Right ventricle myocardium superior (tissue), 1 donor: ENCODE measurements at places on chromosomes 12 and 14.
A peak's percentile ranks its signal among the peaks of the same experiment; 100 is the strongest.

DNA sequence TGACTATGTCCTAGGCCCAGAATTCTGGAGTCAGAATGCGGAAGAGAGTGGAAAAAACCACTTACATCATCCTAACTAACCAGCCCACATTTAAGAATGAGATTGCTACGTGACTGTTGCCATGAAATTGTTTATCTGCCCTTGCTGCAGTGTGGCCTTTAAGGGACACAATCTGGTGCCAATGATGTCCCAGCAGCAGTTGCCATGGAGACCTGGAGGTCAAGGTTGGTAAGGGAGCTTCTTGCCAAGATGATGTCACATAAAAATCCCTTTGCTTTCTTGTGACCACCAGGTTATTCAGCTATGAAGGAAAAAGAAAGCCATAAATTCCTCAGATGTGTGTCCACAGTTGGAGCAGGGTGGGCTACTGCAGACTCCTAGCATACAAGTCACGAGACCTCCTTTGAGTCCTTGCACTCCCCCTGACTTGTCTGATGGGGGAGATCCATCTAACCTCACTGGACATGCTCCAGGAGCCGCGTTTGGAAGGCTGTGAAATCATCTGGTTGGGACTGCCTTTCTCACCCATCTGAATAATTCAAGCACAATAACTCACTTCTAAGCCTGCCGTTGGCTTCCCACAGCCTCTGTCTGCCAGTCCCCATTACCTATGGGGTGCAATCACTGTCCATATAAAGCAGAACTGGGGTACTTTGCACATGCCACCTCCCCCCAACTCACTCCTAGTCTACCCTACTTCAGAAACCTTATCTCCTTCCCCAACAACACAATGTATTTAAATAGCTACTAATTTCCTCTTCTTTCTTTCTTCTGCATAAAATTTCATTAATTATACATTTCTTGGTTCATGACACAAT lies 165.6 kb downstream of the ZFP36L1 start:
- DNase-seq: no peak

DNA sequence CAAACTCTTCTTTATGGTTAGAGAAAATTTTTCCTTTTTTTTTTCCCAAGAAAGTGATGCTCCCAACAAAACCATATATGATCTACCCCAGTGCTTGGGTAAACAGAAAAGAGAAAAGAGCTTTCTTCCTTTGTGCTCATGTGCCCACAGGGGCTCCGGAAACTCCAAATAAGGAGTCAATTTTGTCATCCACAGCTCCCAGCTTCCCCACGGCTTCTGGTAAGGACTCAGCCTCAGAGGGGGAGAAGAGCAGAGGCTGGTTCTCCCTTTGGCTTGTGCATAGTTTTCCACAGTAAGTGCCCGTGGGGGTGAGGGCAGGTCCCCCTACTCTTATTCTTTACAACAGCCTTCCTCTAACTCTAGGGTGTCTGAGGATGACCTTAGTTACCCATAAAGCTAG lies 13.3 kb upstream of the RGS6 start:
- DNase-seq: no peak

DNA sequence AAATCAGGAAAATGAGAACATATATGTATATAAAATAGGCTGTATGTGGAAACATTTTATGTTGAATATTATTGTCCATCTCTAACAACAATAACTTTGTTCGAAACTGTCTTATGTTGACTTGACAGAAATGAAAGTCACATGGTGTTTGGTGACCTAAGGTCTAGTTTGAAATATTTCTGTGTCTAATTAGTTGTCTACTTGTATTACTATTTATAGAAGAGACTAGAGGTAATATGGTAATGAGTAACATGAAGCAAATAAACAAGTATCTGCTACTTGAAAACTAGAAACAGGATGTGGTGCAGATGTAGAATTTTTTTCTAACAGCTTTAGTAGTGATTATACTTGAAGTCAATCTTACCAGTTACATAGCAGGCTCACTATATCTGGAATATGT lies 3.9 kb downstream of the GPHN start:
- DNase-seq: no peak

DNA sequence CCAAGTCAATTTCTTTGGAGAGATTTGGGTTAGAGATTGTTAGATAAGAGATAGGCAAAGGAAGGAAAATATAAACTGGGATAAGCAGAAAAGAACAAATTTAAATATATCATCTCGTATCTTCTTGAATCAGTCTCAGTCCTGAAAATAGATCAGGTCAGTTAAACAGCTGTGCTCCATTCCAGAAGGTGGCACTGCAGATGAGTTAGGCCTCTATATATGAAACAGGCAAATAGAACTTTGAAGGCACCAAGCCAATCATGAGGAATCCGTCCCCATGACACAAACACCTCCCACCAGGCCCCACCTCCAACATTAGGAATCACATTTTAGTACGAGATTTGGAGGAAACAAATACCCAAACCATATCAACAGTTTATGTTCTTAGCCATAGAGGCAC lies 605.5 kb upstream of the USP15 start:
- DNase-seq: no peak

- no peak for DNase-seq
These were observed 513.4 kb upstream of the FLRT2 start for GRCh38 chr14:85016496-85016895.

GRCh38 chr14:73253323-73253610 lies 16.0 kb downstream of the PAPLN start:
- DNase-seq: no peak

GRCh38 chr14:105018414-105018813 lies 2.5 kb downstream of the CDCA4 start:
- no peak for DNase-seq

DNA sequence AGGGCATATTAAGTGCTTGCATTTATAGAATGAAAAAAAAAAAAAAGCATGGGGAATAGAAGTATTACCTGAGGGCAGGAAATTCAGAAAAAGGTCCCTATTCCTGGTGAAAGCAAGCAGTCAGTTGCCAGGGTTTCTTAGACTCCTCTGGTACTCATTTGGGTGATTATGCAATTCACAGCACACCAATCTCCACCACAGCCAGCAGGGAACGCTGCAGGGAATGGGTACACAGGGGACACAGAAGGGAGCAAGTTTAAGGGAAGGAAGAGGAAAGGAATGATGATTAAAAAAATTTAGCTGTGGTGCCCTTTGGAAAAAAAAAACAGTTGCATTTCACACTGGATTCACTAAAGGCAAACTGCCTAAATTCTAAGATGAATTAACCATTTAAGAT lies 14.2 kb downstream of the BLTP3B start:
- DNase-seq: peak; percentile 51

DNA sequence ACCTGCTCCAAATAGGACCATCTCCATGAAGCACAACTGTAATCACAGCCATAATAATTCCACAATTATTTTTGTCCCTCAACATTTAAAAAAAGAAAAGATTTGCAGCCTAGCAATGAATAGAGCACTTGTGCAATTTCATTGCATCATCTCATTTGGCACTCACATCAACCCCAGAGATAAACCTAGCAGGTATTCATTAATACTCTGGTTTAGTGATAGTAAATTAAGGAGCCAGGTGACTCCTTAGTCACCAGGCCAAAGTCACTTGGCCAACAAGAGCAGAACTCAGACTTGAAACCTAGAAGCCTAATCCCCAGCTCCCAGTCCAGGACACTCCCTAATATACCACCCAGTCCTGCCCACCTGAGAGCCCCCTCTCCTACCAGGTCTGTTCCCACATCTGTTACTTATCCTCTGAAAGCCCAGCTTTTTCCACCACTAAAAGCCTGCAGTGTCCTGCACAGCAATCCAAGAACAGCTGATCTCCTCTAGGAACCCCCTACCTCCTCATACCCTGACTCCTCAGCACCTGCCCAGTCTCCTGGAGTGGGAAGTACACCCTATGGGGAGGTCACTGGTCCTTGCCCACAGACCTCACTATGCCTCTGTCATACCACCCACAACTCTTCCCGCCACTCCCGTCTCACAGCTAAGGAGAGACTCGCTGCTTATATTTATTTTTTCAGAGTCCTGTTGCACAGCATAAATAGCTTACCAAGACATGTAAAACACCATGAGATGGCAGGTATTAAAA lies 22.1 kb downstream of the OR10P1 start:
- DNase-seq: no peak

- DNase-seq: no peak
These were observed 188.3 kb upstream of the SLC38A2 start for GRCh38 chr12:46560874-46561273.

DNA sequence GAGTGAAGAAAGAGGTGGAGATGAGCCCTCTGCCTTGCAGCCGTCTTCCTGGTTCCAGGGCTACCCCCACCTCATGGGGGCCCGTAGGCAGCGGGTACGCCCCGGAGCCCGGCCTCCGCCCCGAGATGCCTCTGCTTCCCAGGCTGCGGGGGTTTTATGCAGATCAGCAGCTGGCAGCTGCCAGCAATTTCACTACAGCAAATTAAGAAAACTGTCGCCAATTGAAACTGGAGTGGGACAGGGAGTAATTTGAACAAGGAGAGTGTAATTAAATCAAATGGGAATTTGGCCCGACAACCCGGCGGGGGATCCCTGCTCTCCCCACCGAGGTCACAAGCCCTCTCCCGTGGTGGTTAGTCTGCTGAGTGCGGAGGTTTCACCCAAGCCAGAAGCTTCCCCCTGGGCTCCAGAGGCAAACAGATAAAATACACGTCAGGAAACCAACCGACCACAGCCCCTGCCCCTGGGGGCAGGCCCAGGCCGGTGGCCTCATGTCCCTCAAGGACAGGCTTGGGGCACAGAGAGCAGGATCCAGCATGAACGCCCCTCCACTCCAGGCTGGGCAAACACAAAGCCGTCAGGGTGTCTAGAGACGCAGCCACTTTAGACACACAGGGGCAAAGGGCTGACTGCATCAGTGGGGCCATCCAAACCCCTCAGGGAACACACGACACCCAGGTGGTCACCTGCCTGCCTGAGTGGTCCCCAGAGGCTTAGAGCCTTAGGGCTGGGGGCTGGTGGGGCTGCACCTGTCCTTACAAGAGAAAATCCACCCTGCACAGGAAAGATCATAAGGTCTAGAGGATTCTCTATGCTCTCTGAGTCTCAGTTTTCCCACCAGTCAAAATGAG lies 53.8 kb downstream of the TESC start:
- no peak for DNase-seq

DNA sequence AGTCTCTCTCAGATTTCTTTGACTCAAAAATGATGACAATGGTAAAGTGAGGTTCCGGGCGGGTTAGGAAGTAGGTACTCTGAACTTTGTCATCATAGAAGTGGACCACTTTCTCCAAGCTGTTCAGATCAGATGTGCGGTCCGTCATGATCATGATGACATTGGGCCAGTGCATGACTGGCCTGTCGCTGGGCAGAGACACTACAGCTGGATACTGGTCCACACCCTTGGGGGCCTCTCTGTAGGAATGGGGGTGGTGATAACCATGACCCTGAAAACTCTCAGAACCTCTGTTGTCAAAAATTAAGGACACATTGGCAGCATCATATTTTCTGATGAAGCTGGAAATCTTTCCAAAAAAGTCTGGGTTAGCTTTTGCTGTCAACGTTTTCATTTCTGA lies 28.2 kb downstream of the KICS2 start:
- DNase-seq: no peak

- no peak for DNase-seq
These were observed 53.4 kb upstream of the DACT1 start for GRCh38 chr14:58584383-58584782.

- no peak for DNase-seq
These were observed 85.4 kb downstream of the LGMN start for GRCh38 chr14:92663049-92663448.

- DNase-seq: no peak
These were observed 12.4 kb downstream of the NGB start for GRCh38 chr14:77258566-77258965.

DNA sequence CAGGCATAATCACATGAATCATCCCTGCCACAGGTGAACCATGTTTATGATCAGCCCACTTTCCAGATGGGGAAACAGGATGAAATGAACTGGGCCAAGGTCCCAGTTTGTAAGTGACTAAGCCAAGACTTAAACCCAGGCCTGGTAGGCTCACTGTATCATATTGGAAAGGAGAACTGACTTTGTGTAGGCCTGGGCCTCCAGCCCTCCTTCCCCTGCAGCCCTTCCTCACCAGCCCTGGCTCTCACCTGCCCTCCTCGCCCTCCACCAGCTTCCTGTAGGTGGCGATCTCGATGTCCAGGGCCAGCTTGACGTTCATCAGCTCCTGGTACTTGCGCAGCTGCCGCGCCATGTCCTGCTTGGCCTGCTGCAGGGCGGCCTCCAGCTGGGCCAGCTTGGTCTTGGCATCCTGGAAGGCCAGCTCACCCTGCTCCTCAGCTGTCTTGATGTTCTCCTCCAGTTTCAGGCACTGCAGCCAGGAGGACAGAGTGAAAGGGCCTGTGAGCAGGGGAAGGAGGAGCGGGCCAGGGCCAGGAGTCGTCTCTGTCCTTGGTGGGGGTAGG lies 19.8 kb downstream of the KRT80 start:
- no peak for DNase-seq

DNA sequence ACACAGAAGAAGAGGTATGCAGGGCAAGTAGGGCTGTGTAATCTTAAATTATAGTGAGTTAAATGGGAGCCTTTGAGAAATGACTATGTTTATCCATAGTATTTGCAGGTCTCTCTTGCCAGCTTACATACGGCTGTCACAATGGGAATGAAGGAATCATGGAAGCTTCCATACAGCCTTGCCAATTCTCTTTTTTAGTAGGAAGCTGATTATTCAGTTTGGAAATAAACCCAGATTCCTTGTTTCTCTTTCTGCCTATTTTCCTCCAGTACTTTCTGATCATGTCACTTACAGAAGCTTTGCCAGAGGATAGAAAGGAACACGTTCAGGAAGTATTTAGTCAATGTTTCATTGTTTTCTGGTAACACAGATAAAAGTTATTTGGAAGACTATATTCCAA lies 217.4 kb upstream of the DIO2 start:
- no peak for DNase-seq

DNA sequence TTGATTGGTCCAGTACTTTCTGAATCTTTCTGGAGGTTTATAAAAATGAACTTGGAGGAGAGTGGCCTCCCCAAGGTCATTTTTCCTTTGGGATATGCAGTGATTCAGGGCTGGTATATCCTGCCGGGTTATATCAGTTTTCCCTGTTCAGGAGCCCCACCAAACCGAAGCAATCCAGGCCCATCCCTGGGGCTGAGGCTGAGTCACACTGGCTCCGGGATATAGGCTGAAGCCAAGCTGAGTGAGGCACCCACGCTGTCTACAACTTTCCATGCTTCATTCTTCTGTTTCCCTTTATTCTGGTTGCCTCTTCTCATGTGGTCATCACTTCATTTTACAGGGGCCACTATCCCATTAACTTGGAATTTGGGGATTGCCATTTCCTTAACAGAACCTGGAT lies 3.4 kb downstream of the SSPN start:
- no peak for DNase-seq

DNA sequence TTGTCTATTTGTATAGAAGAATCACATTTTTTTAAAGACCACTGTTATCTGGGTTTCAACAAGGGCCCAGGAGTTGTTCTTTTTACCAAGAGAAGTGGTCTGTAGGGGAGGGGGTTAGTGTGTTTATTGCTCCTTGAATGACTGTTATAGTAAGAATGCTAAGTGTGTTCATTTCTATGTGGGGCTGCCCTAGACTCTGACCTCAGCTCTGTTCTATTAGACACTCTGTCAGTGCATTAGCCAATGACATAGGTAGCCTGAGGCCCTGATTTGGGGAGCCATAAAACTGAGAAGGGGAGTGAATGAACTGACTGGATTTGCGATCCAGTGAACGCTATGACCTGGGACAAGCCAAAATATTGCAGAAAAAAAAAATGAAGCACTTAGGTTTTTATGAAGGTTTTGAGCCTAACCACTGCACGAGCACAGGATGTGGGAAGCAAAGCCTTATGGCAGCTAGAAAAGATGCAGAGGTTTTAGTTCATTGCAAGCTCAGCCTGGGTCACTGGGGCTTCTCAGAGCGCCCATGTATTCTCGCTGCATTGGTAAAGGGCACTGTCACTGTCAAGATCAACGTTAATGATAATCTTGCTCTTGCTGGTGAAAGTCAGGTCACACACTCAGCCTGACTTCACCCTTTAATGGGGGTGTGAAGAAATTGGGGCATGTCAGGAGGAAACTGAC lies 63.8 kb downstream of the PRKCH start:
- DNase-seq: no peak
